ENCODE measurements at places on chromosomes 2 and 18. TPM values are rescaled to one million over a fixed set of nuclear protein-coding genes. Genes with fewer than 3 reads are reported as not detected.
A peak's percentile ranks its signal among the peaks of the same experiment; 100 is the strongest.

Gene TMEM163
- not detected for total RNA-seq

Gene SCG2
- not detected for total RNA-seq

Gene LRATD1
- 5.7 TPM for total RNA-seq

Gene STRN
- total RNA-seq = 26.4 TPM

Gene KCNIP3
- total RNA-seq = 90.8 TPM

Gene CIB4
- not detected for total RNA-seq

Gene HDLBP
- total RNA-seq = 324 TPM

Gene PTPRN
- not detected for total RNA-seq

DNA sequence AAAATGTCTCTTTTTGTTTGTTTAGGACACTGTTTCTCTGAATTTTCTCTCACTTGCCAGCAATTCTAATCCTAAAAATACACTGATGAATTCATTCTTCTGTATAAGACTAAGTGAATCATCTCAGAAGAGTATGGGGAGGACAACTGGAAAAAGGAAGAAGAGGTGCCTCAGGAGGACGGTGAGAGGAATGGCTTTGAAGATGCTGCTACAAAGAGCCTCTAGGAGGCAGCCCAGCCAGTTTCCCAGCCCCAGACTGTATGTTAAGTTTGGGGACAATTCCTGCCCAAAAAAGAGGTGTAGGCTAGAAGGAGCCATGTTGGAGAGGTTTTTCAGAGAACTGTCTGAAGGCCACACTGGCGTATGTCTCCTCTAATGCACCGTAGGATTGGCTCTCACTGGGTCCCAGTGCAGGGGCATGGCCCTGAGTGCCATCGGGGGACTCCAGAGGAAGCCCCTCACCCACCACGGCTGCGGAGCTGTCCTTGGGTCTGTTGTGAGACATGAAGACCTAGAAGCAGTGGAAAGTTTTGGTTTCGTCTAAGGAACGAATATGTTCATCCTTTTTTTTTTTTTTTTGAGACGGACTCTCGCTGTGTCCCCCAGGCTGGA, 3.1 kb upstream of the SDC1 start:
- no peaks in the 10 kb centered on the region for H3K27me3 ChIP-seq
- H3K36me3 ChIP-seq = no peaks in the 10 kb centered on the region
- no peak overlapping the region for H3K27ac ChIP-seq
- H3K4me1 ChIP-seq = no peaks in the 10 kb centered on the region

GRCh38 chr2:127429844-127430425, 11.7 kb downstream of the PROC start:
- DNase-seq = no peak
- no peaks in the 10 kb centered on the region for H3K4me1 ChIP-seq
- H3K27me3 ChIP-seq = peaks cover 12% of the 10 kb centered on the region
- no peaks in the 10 kb centered on the region for H3K36me3 ChIP-seq

- H3K4me3 ChIP-seq = no peak overlapping the region
- H3K4me1 ChIP-seq = no peaks in the 10 kb centered on the region
- H3K27me3 ChIP-seq = no peaks in the 10 kb centered on the region
- H3K36me3 ChIP-seq = no peaks in the 10 kb centered on the region
These were observed 112.2 kb upstream of the NABP1 start for GRCh38 chr2:191565647-191566198.

DNA sequence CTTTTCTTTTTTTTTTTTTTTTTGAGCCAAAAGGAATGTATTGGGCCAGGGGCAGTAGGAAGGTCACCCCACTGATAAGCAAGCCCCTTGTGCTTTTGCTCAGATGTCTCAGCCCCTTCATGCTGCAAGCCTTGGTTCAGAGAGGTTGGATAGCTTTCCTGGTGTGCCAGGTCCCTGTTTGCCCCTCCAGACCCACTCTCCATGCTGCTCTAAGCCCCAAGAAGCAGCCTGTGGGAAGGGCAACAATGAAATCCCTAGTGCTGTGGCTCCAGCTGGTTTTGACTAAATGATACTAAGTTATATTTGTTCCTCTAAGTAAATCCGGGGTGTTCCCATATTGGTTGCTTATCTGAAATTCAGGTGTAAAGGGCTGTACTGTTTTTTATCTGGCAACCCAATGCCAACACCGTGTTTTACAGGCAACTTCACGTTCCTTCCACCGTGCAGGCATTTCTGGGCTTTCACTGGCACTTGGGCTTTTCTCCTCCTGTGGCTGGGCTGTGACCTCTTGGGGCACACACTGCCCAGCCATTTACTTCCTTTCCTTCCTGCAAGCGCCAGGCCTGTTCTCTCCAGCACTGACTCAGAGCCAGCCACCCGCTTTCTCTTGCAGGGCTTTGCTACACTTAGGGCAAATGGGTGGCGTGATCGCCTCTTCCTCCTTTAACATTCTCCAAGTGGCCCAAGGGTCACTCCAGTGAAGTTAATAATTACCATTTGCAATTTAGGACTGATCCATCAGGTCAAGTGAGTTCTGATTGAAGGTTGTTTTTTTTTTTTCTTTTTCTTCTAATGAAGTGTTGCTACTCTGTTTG, 21.6 kb downstream of the MERTK start:
- peak overlapping the region; percentile 26 for H3K27ac ChIP-seq
- no peaks in the 10 kb centered on the region for H3K4me1 ChIP-seq
- DNase-seq = no peak
- H3K36me3 ChIP-seq = no peaks in the 10 kb centered on the region
- no peak overlapping the region for H3K4me3 ChIP-seq
- H3K27me3 ChIP-seq = no peaks in the 10 kb centered on the region

DNA sequence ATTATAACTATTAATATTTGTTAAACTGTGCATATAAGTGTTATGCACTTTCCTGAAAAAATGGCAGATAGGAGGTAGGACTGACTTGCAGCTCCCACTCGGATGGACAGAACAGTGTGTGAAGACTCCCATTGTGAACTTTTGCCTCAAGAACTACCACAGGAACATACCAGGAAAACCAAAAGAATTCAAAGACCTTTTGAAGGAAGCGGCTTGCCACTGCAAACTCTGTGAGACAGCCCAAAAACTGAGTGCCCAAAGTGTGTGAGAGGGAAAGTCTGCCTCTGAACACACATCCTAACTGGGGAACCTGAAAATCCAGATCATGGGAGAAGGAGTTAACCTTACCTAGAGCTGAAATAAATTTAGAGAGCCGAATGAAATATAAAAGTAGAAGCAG, 171.0 kb downstream of the ZBTB7C start:
- peaks cover 11% of the 10 kb centered on the region for H3K4me1 ChIP-seq
- H3K27ac ChIP-seq = peak overlapping the region; percentile 1
- H3K4me3 ChIP-seq = no peak overlapping the region
- H3K36me3 ChIP-seq = no peaks in the 10 kb centered on the region

DNA sequence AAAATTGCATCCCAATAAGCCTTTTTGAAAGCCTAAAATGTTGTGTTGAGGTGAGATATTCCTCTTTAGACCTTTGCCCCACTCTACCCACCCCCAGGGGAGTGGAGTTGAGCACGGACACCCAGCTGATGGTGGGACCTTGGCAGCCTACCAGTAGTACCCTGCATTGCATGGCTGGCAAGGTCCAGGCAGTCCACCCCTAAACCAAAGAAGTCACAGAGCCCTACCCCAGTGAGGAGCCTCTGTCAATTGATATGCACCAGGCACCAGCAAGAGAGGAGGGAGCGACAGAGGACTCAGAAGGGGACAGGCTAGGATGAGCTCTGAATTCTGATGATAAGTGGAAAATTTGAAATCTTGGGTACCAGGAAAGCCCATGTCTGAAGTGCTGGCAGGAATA, 38.6 kb downstream of the MARCO start:
- H3K27me3 ChIP-seq = no peaks in the 10 kb centered on the region
- no peak overlapping the region for H3K27ac ChIP-seq
- no peaks in the 10 kb centered on the region for H3K4me1 ChIP-seq
- DNase-seq = no peak
- no peaks in the 10 kb centered on the region for H3K36me3 ChIP-seq
- no peak overlapping the region for H3K4me3 ChIP-seq

- no peaks in the 10 kb centered on the region for H3K36me3 ChIP-seq
- H3K27ac ChIP-seq = no peak overlapping the region
- H3K4me1 ChIP-seq = no peaks in the 10 kb centered on the region
- H3K4me3 ChIP-seq = no peak overlapping the region
These were observed 230.0 kb upstream of the PARD3B start for GRCh38 chr2:204315236-204315662.

DNA sequence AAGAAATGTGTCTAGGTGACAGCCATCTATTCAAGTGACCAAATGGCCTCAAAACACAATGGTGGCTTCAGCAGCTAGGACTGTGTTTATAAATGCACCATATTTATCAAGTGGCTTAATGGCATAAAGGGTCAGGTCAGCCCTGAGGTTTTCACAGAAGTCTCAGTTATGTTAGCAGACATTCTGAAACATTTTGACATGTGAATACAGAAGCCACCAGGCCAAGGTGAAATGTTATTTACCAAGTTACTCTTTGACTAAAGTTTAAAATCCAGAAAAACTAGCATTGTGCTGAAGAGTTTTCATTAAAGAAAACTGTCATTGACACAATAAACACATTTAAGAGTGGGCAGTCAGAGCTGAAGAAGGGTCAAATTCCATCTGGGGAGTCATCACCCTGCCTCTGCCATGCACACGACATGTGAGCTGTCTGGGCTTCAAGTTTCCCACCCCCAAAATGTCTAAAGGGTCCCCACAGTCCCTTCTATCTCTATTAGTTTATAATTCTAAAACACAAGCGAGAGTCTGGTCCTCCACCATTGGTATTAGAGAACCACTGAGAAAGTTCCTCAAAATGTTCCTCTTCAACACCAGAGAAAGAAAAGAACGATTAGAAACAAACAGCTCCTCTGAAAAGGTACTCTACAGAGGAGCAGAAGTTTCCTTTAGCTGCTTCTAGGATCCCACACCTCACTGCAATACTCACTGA, 77.5 kb upstream of the FZD5 start:
- no peak overlapping the region for H3K4me3 ChIP-seq
- no peak for DNase-seq
- no peaks in the 10 kb centered on the region for H3K36me3 ChIP-seq

GRCh38 chr2:223868005-223868404, 30.6 kb upstream of the AP1S3 start:
- H3K4me3 ChIP-seq = no peak overlapping the region
- no peaks in the 10 kb centered on the region for H3K36me3 ChIP-seq
- DNase-seq = no peak
- no peaks in the 10 kb centered on the region for H3K4me1 ChIP-seq

Measured in tibial nerve (tissue), 4 donors.